GM03348 (cell line): ENCODE measurements at places on chromosomes 3 and 15.

DNA sequence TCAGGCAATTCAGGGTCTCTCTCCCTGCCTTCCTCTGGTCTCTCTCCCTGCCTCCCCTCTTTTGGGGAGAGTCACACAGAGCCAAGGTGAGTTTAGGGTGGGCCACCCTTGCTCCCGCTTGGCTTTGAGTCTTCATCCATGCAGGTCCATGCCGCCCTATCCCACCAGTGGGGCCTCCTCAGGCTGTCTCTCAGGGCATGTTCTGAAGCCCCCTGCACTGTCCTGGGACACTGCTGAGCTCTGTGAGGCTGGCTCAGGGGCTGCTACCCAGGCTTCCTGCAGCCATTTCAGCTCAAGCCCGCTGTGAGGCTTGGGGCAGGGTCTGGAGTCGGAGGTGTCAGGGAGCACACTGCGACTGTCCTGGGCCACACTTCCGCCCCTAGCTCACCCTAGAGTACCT lies 203.1 kb downstream of the SSR3 start:
- no peak for DNase-seq

DNA sequence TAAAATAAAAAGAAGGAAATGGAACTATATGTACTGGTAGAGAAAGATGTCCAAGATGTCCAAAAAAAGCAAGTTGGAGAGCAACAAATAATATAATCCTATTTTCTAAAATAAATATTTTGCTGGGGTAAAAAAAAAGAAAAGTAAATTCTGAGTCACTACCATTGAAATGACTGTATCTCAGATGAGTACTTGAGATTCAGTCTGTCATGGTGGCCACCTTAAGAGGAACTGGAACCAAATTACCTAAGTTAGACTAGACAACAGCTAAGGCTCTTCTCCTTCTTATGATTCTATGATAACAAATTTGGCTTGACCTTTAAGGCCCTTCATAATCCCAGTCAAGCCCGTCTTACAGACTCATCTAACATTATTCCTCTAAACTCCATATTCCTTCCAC lies 270.6 kb upstream of the HES1 start:
- no peak for DNase-seq

DNA sequence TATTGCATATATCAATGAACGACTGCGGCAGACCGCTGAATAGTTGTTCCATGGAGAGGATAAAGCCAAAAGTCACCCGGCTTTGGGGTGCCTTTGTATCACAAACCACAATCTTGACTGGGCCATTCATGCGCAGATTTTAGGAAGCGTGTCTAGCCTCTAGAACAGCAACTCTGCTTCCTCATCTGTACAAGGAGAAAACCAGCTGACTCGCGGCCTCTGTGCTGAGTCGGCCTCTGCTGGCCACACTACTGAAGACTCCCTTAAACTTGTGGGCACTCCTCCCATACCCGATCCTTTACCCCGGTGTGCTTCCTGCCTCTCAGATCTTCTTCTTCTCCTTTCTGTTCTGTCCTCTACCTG lies 872 bp downstream of the DLEC1 start:
- DNase-seq, result peak; percentile 25

- no peak for DNase-seq
Measured at GRCh38 chr3:108806316-108806715, 16.3 kb upstream of the TRAT1 start.

- no peak for DNase-seq
Measured at GRCh38 chr3:105352976-105353375, 13.7 kb upstream of the ALCAM start.

DNA sequence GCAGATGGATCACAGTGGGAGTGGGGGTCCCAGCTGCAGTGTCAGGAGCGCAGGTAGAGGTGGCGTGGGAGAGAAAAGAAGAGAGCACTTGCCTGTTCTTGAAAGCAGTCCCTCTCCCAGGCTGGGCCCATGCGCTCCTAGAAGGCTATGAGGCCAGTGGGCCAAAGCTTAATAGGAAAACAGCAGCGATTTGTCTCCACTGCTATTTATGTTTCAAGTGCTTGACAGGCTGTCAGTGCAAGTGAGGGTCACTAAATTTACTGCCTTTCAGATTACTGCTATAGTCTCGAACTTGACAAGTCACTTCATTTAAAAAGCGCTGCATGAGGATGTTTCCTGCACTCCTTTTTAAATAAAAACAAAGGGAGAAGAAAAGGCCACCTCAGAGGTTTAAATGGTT lies 239.5 kb downstream of the GAP43 start:
- DNase-seq, result no peak

GRCh38 chr3:119181765-119182164 lies 8.4 kb downstream of the UPK1B start:
- peak; percentile 54 for DNase-seq

GRCh38 chr3:177692304-177692975 lies 495.2 kb upstream of the TBL1XR1 start:
- no peak for DNase-seq

GRCh38 chr15:70197945-70198361 lies 100.2 kb upstream of the TLE3 start:
- no peak for DNase-seq

DNA sequence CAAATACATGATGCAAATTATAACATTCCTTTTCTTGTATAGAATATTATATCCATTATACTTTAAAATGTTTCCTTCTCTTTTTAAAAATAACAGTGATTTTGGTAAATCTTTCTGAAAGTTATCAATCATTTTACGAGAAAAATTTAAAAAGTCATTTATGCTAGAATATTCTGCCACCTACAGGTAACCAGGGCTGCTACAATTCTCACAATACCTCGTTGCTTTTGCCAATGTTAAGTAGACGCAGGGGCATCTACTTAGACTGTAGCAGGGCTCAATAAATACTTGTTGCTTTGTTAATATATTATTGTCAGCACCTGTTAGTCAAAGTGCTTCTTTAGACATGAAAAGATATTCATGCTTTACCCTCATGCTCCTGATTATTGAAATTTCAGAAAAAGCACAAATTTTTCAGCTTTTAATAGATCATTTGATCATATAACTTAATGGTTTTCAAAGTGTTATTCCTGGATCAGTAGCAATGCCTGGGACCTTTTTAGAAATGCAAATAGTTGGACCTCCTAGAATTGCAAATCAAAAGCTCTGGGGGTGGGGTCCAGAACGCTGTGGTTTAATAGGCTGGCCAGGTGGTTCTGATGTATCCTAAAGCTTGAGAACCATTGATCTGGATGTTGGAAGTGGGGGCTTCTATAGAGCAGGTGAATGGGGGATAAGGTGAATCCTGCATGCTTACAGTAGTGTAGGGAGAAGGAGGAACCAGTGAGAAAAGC lies 223.6 kb upstream of the PDZRN3 start:
- peak; percentile 69 for DNase-seq

DNA sequence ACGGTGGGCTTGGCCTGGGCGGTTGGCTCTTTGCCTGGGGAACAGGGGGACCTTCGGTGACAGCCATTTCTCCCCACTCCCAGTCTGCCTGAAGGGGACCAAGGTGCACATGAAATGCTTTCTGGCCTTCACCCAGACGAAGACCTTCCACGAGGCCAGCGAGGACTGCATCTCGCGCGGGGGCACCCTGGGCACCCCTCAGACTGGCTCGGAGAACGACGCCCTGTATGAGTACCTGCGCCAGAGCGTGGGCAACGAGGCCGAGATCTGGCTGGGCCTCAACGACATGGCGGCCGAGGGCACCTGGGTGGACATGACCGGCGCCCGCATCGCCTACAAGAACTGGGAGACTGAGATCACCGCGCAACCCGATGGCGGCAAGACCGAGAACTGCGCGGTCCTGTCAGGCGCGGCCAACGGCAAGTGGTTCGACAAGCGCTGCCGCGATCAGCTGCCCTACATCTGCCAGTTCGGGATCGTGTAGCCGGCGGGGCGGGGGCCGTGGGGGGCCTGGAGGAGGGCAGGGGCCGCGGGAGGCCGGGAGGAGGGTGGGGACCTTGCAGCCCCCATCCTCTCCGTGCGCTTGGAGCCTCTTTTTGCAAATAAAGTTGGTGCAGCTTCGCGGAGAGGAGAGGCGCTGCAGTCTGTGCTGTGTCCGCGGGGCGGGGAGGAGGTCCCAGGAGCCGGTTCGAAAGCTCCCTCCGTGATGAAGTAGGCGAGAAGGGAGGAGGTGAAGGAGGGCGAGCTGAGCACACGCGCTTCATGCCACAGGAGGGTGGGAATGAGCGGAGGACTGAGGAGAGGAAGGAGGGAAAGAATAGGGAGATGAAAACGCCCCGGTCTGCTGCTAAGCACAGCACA lies 9.6 kb downstream of the CLEC3B start:
- peak; percentile 52 for DNase-seq

- DNase-seq, result no peak
Measured at GRCh38 chr15:46696281-46696680, 1021.0 kb upstream of the SEMA6D start.

DNA sequence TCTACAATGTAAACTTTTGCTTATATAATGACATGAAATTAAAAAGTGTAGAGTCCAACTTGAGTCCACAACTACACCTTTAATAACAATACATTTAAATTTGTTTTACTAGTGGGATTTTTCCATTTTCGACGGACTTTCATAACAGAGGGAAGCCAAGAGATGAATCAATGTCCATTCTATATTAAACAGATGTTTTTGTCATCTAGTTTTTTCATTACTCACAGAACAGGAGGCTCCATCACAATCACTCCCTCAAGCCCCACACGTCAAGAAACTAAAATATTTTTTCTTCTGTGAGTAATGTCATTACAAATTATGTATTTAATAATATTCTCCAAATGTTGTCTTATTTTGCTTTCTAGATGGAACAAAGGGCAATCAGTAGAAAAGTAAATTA lies 932.9 kb downstream of the ROBO1 start:
- DNase-seq, result no peak

DNA sequence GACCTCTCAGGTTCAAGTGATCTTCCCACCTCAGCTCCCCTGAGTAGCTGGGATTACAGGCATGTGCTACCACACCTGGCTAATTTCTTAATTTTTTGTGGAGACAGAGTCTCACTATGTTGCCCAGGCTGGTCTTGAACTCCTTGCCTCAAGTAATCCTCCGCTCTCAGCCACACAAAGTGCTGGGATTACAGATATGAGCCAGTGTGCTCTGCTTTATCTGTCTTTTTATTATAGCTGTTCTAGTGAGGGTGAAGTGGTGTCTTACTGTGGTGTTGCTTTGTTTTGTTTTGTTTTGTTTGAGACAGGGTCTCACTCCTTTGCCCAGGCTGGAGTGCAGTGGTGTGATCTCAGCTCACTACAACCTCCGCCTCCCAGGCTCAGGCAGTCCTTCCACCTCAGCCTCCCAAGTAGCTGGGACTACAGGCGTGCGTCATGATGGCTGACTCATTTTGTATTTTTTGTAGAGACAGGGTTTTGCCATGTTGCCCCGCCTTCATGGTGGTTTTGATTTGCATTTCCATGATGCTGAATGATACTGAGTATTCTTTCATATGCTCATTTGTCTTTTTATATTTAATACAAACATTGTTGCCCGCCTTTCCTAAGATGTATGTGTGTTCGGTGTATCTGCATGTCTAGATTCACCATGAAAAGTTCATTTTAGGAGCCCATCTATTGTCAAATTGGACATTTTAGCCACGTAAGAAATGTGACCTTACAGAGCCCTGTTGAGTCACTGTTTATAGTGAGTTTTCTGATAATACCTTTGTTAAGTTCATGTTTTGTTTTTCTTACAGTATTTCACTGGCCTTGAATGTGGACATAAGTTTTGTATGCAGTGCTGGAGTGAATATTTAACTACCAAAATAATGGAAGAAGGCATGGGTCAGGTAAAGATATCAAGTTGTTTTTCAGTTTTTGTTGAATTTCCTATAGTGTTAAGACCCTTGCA lies 80.6 kb downstream of the ARIH1 start:
- no peak for DNase-seq

DNA sequence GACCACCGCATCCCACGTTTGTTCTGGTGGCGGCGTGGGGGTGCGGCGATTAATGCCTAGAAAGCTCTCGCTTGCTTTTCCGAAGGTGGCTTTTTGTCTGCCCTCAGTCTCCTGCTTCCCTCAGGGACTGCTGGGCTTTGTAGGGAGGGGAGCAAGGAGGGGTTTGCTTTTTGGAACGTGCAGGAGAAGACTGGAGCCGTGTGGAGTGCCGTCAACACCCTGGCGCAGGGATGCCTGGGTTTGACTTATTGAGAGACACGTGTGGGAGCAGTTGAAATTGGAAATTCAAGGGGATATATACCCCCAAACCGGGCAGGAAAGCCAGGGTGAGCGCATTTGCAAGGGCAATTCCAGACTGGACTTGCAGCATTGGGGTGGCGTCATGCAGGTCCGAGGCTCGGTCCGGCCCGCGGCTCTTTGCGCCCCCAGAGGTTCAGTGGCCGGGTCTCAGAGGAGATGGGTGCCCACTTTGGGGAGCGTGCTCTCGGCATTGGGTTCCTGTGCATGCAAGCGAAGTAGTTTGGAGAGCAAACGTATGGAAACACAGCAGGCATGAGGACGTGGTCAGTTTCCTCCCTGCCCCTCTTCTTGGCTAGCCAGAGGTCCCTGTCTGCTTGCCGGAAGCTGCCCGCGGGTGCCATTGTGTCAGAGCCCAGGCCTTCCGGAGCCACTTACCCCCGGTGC lies 2.1 kb downstream of the EPHB1 start:
- no peak for DNase-seq

- DNase-seq, result no peak
Measured at GRCh38 chr15:42392309-42393024, 33.2 kb downstream of the CAPN3 start.

- DNase-seq, result no peak
Measured at GRCh38 chr3:196284396-196284795, 3.1 kb downstream of the PCYT1A start.

DNA sequence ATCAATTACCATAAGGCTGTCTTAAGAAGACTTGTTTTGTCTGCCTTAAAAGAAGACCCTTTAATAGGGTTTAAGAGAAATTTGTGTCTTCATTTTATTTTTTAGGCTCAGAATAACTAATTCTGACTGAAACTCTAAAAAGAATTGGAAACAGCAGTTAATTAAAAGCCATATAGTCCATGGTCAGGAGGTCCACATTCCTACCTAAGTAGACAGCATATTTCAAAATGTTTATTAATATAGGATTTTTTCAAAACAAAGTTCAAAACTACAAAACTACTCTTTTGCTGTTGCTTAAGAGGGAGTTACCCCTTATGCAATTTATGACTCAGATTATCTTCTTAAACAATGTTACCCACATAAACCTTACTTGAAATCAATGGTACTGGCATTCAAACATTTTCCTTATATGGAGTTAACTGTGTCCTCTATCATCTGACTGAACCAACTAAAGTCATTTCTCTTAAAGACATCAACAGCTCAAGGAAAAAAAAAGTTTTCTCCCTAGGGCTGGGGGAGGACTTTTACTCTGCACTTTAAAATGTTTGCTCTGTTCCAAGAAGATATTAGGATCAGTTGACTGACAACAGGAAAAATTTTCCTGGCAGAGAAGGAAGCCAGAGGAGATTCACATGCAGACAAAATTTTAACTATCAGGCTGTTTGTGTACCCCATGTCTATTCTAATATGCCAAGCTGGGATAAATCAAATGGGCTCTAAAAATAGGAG lies 56.8 kb upstream of the NANOGP8 start:
- peak; percentile 64 for DNase-seq

GRCh38 chr3:185929192-185930151 lies 8.3 kb downstream of the TRA2B start:
- no peak for DNase-seq

GRCh38 chr3:44021651-44022594 lies 219.8 kb upstream of the TOPAZ1 start:
- DNase-seq, result peak; percentile 42
